SW 1271 (cell line): ENCODE measurements at places on chromosomes 12 and 14.

DNA sequence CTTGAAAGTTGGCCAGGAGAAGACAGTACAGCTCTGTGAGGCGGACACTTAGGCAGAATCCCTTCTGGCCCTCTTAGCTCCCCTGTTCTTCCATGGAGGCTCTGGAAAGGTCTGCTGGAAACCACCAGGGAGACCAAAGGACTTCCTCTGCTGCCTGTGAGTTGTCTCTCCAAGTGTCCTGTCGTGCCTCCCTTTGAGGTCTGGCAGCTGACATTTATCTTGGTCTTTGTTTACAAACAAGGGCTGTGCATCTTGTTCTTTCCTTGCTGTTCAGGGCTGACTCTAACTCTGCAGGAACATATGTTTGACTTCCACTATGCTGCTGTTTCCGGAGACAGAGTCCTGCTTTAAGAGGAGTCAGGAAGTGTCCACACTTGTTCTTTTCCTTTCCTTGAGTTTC, 159.9 kb upstream of the FRMD6 start:
- DNase-seq: no peak

GRCh38 chr14:89469210-89470198, 52.5 kb upstream of the FOXN3 start:
- DNase-seq: no peak

- no peak for DNase-seq
Observed at GRCh38 chr12:34121360-34121759, 99.1 kb downstream of the ALG10 start.

- no peak for DNase-seq
Observed at GRCh38 chr12:28780096-28780495, 369.0 kb upstream of the FAR2 start.

- DNase-seq: no peak
Observed at GRCh38 chr12:89234324-89235114, 117.8 kb downstream of the DUSP6 start.

DNA sequence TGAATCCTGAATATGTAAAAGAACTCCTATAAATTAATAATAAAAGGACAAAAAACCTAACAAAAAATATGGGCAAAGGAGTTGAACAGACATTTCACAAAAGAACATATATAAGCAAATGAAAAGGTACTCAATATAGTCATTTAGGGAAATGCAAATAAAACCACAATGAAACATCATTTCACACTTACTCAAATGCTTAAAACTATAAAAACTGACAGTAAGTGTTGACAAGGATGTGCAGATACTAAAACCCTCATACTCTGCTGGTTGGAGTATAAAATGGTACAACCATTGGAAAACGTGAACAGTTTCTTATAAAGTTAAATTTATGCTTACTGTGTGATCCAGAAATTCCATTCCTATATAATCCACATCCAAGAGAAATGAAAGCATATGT, 247.1 kb downstream of the GXYLT1 start:
- no peak for DNase-seq
